ENCODE measurements at places on chromosomes 1 and 21.

- DNase-seq = no peak
Observed at GRCh38 chr1:38474738-38475623, 384.6 kb downstream of the RRAGC start.

DNA sequence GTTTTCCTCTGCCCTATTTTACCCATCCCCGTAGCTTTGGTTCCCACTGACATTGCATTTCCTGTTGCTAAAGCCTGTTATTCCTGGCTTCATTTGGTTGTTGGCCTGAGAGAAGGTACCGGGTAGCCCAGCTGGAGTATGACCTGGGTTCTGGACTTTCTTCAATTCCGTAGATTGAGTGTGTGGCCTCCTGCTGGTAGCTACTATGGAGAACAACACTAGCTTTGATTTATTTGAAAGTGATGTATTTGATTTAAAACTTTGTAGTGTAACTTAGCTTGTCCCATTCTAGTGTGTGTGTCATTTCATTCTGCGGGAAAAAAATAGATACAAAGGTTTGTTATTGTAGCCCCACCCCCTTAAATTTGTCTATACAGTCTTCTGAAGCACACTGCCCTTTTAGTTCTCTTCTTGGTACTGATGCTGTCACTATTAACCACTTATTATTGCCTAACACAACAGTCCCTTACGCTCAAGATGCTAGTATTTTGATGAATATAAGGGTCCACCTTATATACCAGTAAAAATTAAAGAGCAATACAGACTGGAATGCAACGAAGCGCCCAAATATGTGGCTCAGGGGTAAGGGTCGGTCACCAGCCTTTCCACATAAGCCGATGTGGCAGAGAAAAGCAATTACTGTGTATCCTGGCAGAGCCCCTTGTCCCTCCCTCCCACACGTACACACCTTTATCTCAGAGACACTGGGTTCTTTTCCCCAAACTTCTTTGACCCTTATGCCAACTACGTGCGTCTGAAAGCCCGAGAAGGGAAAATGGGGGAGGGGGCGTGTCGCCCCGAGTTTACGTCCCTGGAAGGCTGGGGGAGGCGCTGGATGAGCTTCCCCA is 643 bp upstream of the MOV10 start:
- no peak for DNase-seq

DNA sequence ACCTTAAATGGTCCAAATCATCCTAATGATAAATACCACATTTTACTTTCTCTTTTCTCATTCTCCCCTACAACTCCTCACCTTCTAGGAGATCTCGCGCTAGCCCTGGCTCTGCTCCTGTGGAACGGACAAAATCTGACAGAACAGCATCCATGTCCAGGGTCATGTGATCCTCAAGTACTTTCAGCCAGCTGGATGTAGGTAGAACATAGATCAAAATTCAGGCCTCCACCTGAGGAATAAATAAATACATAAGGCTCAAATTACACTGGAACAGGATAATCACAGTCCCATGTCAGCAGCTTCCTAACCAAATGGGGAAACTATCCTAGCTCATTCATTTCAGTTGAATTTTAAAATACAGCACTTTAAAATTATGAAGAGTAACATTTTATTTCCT is 33.2 kb downstream of the OTUD7B start:
- no peak for DNase-seq

DNA sequence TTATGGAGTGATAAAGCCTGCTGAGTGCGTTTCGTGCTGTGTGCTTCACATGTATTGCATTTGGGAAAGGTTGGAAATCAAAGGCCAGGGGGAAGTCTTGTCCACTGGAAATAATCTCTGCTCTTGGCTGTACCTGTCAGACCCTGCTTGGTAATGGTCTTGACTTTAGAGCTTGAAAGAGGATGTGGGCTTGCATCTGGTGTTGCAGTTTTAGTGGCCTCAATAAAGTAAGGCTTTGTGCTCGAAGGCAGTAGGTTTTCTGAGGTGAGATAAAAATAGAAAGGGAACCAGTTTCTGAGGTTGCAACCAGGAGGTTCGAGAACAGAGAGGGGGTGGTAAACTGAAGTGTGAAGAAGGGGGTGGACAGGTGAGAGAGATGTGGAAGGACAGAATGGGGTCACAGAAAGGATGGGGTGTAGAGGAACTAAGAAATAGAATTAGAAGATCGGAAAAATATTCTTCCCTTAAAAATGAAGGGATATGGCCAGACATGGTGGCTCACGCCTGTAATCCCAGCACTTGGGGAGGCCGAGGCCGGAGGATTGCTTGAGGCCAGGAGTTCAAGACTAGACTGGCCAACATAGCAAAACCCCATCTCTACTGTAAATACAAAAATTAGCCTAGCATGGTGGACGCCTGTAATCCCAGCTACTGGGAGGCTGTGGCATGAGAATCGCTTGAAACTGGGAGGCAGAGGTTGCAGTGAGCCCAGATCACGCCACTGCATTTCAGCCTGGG is 1.5 kb downstream of the S100PBP start:
- no peak for DNase-seq

DNA sequence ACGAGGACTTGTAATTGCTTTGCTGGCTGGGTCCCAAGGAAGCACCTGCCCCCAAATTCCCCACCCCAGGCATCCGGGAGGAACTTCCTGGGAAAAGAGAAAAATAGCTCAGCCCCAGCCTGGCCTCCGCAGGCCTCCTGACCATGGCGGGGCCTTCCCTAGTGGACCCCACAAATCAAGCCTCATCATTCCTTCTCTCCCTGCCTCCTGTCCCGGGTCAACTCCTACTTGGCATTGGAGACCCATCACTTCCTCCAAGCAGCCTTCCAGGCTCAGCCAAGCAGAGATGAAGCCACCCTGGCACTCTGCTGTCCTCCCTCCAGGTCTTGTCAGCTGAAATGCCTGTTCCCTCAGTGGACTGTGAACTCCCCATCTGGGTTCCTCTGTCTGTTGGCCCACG is 38.0 kb downstream of the AJAP1 start:
- DNase-seq = no peak

DNA sequence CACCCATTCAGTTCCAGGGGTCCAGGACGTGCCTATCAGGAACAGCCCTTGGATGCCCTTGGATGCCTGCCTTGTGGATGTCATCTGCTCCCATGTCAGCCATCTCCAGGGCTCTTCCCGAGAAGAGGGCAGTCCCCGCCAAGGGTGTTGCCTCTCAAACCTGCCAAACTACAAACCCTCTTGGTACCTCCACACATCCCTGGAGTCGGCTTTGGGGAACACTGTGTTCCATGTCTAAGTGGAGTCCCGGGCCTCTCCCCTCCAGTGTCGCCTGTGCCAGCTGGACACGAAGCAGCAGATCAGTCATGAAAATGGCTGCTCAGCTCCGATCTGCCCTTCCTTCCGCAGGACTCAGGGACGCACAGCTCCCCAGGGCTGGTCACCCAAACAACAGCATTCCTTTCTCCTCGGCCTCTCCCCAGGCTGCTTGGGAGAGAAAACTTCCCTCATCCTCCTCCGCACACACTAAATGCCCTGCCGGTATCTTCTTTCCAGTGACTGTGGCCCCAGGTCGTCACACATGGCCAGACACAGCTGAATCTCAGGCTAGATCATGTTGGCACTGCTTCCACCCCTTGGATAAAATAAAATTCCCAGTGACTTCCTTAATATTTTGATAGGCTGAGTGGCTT is 53.4 kb downstream of the GALNT2 start:
- DNase-seq = no peak

GRCh38 chr1:21590126-21590880 is 78.9 kb downstream of the RAP1GAP start:
- DNase-seq = no peak

- no peak for DNase-seq
Observed at GRCh38 chr1:41503538-41504113, 19.1 kb upstream of the EDN2 start.

- DNase-seq = no peak
Observed at GRCh38 chr1:55820501-55820900, 605.3 kb upstream of the USP24 start.

GRCh38 chr1:43757343-43758053 is 50.2 kb downstream of the ST3GAL3 start:
- no peak for DNase-seq

- DNase-seq = no peak
Observed at GRCh38 chr21:43271452-43272020, 102.7 kb downstream of the CRYAA start.

DNA sequence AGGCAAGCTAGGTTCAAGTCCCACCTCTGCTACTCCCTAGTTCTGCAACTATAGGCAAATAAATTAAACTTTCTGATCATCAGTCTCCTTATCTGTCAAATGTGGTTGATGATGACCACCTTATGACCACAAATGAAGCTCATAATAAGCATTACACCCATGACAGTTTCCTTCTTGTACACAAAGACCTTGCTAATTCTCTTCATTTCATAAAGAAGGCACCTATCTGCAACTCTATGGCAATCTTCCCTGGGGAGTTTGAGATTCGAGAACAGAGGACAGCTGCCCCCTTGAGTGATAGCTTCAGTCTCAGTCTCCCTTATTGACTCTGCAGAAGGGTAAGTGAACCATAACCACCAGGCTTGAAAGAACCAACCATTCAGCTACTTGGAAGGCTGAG is 503.1 kb upstream of the DAB1 start:
- DNase-seq = no peak

DNA sequence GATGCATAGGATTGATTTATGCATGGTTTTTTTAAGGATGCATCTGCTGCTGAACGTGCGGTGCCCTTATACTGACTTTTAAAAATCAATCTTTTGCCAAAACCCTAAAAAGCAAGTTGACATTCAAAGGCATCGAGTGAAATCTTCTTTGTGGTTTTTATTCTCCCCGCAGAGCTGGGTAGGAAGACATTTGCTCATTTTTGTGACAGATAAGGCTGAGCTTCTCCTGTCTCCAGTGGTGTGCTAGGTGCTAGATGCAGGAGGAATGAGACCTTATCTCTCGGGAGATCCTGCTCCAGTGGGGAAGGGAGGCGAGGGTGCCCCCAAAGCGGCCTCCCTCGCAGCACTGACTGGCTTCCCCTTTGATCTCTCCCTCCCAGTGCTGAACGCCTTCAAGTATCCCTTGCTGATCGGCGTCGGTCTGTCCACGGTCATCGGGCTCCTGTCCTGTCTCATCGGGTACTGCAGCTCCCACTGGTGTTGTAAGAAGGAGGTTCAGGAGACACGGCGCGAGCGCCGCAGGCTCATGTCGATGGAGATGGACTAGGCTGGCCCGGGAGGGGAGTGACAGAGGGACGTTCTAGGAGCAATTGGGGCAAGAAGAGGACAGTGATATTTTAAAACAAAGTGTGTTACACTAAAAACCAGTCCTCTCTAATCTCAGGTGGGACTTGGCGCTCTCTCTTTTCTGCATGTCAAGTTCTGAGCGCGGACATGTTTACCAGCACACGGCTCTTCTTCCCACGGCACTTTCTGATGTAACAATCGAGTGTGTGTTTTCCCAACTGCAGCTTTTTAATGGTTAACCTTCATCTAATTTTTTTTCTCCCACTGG is 14.9 kb upstream of the CD101 start:
- DNase-seq = no peak

- no peak for DNase-seq
Observed at GRCh38 chr1:175511496-175511895, 231.9 kb downstream of the TNR start.

DNA sequence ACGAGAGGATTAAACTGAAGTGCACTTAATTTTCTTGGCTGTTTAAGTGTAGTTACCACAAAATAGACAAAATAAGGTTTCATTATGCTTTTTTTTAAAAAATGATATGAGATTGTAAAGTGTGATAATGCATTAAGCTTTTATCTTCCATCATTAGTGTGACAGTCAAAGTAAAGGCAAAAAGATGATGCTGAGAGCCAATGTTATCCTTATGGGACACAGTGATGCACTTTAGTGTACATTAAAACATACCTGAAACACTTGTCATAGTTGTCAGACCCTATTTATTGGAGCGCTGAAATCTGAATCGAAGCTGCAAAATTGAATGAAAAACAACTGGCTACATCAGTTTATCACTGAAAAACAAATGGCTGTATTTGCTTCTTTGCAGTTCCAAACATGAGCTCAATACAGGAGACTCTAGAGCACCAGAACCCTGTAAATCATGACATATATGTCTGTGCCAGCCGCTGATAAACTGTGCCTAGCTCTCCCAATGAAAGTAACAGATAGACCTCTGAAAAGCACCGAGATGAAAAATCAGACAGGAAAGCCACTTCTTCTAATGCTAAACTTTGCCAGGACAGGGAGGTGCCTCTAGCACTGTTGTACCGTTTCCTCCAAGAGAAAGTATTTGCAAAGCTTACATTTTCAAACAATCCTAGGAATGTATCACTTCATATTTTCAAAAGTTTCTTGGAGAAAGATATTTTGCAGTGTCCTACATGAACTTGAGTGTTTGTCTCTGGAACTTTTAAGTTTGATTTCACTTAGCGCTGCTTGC is 120.7 kb upstream of the TMPRSS15 start:
- no peak for DNase-seq

DNA sequence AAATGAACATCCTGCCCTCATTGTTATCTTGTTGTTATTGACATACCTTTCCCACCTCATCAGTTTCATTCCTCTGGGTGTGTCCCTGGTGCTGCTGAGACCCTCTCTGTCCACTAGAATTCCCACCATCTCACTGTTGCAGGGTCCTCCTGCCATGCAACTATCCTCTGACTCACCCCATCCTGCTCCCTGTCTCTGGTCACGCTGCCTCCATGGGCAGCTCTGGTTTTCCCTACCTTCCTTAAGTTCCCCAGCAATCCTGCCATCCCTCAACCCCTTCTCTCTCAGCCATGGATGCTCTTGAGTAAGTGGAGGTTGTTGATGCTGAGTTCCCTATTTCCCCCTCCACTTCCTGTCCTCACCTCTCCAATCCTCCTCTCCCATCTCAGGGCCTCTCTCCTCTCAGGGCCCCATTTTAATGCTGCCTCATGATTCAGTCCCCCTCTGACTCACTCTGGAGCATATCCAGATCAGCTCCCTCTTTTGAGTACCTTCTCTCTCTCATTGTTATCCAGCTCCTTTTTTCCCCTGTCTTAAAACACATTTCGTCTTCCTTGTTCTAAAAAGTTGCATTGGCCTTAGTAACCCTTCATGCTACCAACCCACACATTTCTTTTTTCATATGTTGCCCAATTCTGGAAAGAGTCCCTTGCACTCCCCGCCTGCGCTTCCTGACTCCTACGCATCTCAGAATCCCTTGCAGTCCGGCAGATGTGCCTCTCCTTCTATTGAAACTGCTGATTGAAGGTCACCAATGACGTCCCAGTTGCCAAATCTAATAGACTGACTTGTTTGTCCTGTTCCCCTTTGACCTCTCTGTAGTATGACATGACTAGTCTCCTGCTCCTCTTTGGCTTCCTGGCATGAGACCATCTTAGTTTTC is 92.0 kb downstream of the CNIH3 start:
- DNase-seq = no peak

DNA sequence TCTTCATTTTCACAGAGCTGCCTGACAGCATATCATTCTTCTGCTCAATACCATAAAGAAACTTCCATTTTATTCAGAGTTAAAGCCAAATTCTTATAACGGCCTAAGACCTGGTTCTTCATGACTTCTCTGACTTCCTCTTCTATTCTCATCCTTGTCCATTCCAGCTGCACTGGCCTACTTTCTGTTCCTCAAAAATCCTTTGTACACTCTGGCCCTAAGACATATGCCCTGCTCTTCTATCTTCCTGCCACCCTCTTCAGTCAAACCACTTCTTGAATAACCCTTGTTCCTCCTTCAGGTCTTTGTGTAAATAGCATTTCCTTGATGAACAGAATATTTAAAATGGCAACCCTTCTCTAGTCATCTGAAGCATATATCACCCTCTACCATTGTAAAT is 1338.7 kb upstream of the ADGRL2 start:
- no peak for DNase-seq

Measured in HuH-7.5 (cell line).